ENCODE measurements at places on chromosomes 1 and 21. TPM values are rescaled to one million over a fixed set of nuclear protein-coding genes. Genes with fewer than 3 reads are reported as not detected.

GRCh38 chr1:115059316-115059715 is 29.7 kb downstream of the TSHB start:
- DNase-seq: no peak

The OR2T29 gene
- polyA plus RNA-seq: not detected

- no peak for DNase-seq
Measured at GRCh38 chr1:222105861-222106260, 364.0 kb upstream of the DUSP10 start.

GRCh38 chr21:36700295-36700970 is 1.5 kb downstream of the SIM2 start:
- no peak for DNase-seq

The PSEN2 gene
- polyA plus RNA-seq: 17.1 TPM

DNA sequence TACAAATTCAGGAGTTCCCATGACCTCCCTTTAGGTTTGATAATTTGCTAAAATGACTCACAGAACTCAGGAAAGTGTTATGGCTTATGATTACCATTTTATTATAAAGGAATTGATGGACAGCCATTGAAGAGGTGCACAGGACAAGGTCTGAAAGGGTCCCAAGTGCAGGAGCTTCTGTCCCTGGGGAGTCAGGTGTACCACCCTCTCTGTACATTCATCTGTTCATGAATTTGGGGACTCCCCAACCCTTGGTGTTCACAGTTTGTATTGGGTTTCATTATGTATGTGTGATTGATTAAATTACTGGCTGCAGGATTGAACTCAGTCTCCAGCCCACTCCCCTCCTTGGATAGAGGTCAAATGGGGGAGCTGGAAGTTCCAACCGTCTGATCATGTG is 10.8 kb upstream of the IL10RB start:
- DNase-seq: no peak

- no peak for DNase-seq
Measured at GRCh38 chr1:91555821-91556531, 55.3 kb downstream of the CDC7 start.

The GJB4 gene
- 0.25 TPM for polyA plus RNA-seq

GRCh38 chr1:212158912-212159796 is 123.6 kb downstream of the DTL start:
- no peak for DNase-seq

- DNase-seq: no peak
Measured at GRCh38 chr1:228079601-228080263, 2.8 kb upstream of the ARF1 start.

GRCh38 chr1:32924881-32925344 is 23.7 kb upstream of the TMEM54 start:
- DNase-seq: no peak

DNA sequence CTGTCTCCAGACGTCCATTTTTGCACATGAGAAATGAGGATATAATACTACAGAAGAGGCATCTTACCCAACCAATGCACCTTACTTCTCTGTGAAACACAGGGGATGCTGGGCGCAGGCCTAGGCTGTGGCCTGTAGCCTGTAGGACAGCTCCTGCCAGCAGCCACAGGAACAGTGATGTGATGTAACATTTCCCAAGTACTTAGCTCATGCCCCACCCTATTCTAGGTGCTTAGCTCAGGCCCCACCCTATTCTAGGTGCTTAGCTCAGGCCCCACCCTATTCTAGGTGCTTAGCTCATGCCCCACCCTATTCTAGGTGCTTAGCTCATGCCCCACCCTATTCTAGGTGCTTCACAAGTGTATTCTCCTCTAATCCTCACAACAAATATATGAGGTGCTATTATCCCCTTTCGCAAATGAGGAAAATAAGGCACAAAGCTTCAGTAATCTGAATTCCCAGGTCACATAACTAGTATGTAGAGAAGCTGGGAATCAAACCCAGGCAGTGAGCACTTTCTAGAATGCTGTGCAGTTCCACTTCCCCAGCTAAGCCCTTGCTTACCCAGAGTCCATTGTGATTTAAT is 4.6 kb upstream of the NAXE start:
- DNase-seq: no peak

DNA sequence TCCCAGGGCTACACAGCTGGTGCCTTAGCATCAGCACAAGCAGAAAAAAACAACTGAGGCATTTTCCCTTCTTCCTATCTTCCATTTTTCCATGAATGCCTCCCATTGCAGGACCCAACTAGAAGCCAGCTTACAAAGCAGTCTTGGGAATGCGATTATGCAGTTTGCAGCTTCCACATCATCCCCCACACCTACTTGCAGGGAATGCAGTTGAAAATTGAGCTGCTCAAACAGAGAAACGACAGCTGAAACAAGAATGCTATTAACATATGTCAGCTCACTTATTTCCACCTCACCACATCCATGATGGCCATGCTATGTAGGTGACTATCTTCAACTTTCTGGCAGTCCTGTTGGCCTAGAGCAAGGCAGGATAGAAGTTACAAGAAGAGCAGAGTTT is 150.6 kb upstream of the KCTD3 start:
- no peak for DNase-seq

GRCh38 chr1:145918992-145919939 is 749 bp upstream of the PEX11B start:
- no peak for DNase-seq

The NBPF11 gene
- 28.3 TPM for polyA plus RNA-seq

The GJA4 gene
- 21.4 TPM for polyA plus RNA-seq

GRCh38 chr1:148290881-148291280 is 138.8 kb upstream of the NBPF11 start:
- no peak for DNase-seq

DNA sequence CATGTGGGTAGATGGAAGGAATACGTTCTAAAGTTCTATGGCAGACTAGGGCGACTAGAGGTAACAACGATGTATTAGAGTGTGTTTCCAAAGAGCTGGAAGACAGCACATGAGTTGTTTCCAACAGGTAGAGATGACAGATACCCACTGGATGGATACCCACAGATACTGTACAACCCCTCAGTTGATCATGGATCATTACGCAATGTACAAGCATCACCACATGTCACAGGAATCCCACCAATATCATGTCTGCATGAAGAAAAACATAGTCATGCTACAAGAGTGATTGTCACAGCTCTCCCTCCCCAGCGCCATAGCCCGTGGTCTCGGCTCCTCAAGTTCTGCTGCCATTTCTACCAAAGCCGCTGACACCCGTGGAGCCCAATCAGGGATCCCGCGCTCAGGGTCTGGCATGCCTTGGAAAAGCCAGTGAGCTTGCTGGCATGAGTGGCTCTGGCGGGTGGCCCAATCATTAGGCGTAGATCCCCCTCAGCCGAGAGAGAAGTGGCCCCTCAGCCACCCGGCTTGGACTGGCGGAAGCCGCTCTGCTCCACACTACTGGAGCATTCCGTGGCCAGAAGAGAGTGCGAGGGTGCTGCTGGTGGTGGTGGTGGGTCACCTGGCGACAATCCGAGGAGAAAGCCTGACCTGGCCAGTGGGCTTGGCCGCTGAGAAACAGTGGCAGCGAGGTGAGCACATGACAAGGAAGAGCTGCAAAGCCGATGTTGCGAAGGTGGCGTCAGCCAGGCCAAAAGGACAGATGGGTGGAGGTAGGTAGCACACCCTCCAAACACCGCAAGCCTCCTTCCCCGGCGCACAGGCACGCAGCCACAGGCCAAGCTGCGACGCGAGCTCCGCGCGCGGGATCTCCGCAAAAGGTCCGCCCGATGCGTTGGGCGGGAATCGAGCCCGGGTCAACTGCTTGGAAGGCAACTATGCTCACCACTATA is 65.7 kb upstream of the FCGR2A start:
- no peak for DNase-seq

DNA sequence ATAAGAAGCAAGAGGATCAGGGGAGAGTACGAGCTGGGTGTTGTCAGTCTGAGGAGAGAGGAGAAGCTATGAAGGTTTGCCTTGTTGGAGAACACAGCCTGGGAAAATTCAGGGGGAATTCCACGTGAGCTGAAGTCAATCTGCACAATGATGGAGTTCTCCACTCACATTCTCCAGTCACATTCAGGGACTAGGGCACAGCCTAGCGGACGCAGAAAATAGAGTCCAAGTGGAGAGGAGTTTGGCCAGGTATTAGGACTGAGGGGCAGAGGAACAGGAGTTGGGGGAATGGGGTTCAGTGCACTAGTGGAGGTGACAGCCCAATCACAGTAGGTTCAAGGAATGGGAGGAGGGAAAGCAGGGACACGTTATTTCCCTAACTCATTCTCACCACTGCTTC is 124.0 kb downstream of the KCNH1 start:
- DNase-seq: no peak

Data from left renal cortex interstitium (tissue), 4 donors.